Endothelial cell of umbilical vein (primary cell): ENCODE measurements at places on chromosomes 4 and X.
A peak's percentile ranks its signal among the peaks of the same experiment; 100 is the strongest.

DNA sequence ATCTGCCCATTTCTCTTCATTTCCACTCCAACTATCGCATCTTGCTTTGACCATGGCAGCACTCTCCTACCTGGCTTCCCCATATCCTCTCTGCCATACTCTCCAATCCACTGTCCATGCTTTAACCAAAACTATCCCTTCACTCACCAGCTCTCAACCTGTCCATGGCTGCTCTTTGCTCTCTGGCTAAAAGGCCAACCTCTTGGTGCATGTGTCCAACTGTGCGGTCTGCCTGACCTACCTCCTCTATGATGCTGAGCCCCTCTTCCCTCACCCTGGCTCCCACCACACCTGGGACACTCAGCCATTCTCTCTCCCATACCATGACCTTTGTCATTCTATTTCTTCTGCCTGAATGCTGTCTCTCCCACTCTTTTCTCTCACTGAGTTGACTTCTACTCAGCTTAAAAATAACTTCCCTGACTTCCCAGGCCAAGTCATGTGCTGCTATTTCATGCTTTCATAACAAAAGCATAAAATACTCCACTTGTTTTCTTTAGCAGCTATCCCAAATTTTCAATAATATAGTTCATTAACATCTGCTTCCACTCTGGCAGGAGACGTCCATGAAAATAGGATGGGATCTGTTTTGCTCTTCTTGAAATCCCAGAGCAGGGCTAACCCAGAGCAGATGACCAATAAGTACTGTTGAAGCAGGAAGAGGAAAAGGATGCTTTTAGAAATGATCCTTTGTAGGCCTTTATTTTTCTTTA lies 29.8 kb upstream of the KLF3 start:
- no peak for DNase-seq

GRCh38 chr4:71066737-71067716 lies 73.6 kb downstream of the DCK start:
- DNase-seq = no peak

- peak; percentile 75 for DNase-seq
Measured at GRCh38 chr4:11765849-11766453, 337.3 kb upstream of the HS3ST1 start.

DNA sequence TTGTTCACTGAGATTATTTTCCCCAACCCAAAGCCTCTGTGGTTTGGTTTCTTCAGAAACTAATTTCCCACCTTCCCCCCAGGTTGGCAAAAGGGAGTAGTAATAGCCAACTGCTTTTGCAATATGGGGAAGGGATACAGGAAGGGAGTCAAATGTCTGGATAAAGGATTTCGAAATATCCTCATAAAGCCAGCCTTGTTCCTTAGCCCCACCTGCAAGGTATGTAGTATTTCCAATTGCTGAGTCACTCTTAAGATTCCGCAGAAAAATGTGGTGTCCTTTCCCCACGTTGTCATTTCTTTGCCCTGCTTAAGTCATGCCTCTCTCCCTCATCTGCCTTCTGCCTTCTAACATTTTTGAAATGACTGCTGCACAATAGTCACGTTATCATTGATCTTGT lies 138.8 kb upstream of the DCAF8L1 start:
- no peak for DNase-seq

GRCh38 chr4:56251556-56251955 lies 135.7 kb downstream of the AASDH start:
- no peak for DNase-seq

- no peak for DNase-seq
Measured at GRCh38 chrX:10397349-10397748, 223.0 kb downstream of the MID1 start.

DNA sequence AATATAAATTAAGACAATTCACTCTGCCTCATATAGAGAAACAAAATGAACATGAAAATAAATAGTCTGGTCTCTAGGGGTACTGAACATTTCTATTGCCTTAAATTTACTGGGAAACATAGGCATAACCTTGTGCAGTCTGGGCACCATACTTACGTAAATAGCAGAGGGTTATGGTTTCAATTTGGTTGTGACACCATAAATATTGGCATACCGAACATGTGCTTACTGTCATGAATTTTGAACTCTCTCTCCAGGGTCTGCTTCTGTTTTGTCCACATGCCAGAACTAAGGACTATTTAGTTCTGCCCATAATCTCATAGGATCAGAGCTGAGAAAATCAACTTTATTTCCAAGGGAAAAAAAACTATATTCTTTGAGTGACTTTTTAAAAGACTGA lies 17.6 kb downstream of the PDGFC start:
- no peak for DNase-seq

- DNase-seq = no peak
Measured at GRCh38 chr4:22299678-22300077, 216.2 kb downstream of the ADGRA3 start.

GRCh38 chr4:7070729-7071511 lies 3.1 kb upstream of the GRPEL1 start:
- peak; percentile 65 for DNase-seq

GRCh38 chr4:76208005-76208765 lies 5.4 kb downstream of the SCARB2 start:
- DNase-seq = peak; percentile 97

DNA sequence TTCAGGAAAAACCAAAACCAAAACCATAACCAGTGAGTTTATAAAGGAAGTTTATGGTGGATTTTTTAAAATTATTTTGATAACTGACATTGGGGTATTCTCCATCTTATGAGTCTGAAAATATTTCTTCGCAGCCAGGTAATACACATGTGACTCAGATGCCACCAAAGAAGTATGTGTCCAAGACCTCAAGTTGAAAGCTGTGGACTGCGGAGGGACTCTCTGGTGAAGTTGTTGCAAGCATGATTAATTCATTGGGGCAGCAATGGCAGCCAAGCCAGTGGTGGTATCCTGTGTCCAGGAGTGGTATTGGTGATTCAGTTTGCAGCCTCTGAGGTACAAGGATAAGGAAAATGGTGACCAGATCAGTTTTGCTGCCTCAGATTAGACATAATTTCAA lies 14.0 kb upstream of the ADH5 start:
- no peak for DNase-seq

GRCh38 chr4:14539246-14539645 lies 463.0 kb upstream of the CPEB2 start:
- DNase-seq = no peak

- DNase-seq = no peak
Measured at GRCh38 chrX:68892134-68892533, 63.3 kb downstream of the EFNB1 start.

GRCh38 chr4:149223659-149224058 lies 592.0 kb downstream of the IQCM start:
- DNase-seq = no peak

- no peak for DNase-seq
Measured at GRCh38 chr4:25755911-25756310, 100.3 kb downstream of the SLC34A2 start.

DNA sequence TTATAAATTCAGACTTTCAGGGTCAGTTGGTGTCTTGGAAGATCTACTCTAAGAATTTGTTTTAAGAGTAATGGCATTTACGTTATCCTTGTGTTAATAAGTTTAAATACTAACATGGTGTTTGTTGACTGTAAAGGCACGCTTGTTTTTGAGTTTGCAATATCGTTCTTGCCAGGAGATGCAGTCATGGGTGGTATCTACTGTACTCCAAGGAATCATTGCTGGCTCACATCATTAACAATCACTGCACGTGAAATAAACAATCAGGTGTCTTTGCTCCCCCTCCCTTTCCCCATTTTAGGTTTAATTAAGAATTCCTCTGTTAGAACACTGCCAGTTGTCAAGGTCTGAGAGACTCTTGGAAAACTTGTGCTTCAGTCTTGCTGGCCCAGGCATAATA lies 1.6 kb downstream of the HHIP start:
- DNase-seq = peak; percentile 33

- DNase-seq = no peak
Measured at GRCh38 chrX:17882680-17883079, 21.6 kb upstream of the RAI2 start.

- DNase-seq = no peak
Measured at GRCh38 chr4:40530961-40531635, 98.6 kb downstream of the RBM47 start.

DNA sequence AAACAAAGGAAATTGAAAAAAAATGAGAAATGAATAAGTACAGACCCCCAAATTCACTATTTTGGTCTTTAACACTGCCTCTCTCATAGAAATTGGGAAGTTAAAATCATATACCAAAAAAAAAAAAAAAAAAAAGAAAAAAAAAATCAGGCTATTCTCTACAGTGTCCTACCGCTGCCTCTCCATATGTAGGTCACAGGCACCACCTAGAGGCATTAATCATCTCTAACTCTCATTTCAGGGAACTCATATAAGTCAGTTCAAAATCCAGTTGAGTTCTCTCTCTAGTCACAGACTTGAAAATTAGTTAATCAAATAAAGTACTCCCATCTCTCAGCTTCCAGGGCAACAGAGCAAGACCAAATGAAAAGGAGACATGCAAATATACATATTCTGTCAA lies 47.9 kb downstream of the COX18 start:
- DNase-seq = peak; percentile 63
